ENCODE measurements at places on chromosomes 5 and 9.

- DNase-seq = no peak
Observed at GRCh38 chr5:115577741-115578140, 24.5 kb downstream of the TICAM2 start.

DNA sequence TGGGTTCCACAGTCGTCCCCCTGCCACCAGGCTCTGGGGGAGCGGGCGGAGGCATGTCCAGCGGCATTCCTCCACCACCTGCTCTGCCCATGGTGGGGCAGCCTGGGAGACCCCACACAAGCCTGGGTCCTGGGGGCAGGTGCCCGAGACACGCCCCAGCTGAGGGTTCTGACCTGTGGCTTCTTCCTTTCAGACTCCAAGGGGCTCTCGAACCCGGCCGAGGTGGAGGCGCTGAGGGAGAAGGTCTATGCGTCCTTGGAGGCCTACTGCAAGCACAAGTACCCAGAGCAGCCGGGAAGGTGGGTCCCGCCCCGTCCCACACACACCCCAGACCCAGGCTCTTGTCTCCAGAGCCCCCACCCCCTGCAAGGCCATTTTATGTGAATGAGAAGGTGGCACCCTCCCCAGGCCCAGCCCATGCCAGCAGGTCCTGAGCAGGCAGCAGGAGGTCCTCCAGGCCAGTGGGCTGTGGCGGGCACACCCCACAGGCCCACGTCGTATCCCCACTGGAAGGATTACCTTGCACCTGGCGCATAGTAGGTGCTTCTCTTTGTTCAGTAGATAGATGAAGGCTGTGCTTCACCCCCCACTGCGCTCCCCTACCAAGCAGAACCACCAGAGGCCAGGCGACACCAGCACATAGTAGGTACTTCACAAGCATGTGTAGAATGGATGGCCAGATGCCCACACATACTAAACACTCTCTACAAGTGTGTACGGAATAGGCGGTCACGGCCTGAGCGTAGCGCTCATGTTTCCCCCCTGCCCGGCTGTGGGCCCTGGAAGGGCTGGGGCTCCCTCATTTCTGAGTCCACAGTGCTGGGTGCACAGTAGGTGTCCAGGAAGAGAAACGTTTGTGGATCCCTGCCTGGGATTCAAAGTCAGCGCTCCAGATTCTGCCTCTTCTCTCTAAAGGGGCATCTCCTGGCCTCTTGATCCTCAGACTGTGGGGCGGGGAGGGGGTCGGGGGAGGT is 107.9 kb downstream of the RXRA start:
- DNase-seq = no peak

DNA sequence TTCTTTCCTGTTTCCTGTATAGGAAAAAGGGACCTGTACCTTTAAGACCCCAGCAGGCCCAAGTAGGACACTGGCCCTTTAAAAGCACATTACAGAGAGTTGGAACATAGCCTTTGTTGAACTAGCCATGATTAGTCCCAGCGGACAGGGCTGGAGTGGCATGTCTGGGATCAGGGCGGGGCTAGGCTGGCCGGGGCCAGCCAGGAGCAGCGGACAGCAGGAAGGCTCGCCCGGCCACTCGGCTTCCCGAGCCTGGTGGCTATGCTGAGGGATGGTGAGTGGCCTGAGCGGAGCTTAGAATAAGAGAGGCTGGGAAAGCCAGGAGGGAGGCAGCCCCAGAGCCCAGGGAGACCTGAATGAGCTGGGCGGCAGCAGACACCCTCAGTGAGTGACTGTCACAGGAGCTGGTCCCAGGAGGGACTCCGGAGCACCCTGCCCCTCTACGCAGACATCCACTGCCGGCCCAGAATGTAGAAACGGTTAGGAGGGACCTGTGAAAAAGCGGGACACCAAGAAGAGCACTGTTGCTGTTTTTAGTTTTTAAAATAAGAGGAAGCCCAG is 92.1 kb downstream of the DAB2IP start:
- DNase-seq = no peak

- DNase-seq = no peak
Observed at GRCh38 chr5:170314541-170315095, 17.0 kb upstream of the LCP2 start.

All from effector memory CD8-positive, alpha-beta T cell (primary cell).